Activated CD8-positive, alpha-beta memory T cell treated with anti-CD3 and anti-CD28 coated beads for 4 hours (primary cell): ENCODE measurements at places on chromosomes 1 and 21.

DNA sequence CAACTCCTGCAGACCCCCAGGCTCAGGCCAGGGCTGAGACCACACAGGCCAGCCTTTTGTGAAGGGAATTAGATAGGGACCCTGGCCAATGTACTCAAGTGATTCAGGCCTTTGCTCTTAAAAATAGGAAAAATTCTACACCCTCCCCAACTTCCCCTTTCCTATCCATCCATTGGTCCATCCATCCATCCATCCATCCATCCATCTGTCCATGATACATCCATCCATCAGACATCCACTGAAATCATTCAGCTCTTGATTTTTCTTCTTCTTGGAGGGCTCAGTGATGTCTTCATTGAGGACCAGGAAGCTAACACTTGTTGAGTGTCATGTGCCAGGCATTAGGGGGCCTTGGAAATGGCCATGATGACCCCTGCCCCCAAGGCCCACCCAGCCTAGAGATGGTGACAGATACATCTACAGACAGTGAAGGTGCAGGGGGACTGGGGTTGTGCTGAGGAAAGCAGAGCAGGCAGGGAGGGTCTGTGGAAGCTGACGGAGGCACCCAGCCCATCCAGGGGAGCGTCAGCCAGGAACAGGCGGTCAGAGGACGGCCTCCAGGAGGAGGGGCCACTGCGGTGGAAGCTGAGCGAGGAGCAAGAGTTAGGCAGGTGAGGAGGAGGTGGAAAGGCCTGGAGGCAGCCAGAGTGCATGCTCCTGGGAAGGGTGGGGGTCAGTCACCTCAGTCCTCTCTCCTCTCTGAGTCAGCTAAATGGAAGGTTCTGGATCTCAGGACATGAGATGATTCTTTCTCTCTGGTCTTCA, 81.9 kb downstream of the EPHB2 start:
- DNase-seq = no peak

DNA sequence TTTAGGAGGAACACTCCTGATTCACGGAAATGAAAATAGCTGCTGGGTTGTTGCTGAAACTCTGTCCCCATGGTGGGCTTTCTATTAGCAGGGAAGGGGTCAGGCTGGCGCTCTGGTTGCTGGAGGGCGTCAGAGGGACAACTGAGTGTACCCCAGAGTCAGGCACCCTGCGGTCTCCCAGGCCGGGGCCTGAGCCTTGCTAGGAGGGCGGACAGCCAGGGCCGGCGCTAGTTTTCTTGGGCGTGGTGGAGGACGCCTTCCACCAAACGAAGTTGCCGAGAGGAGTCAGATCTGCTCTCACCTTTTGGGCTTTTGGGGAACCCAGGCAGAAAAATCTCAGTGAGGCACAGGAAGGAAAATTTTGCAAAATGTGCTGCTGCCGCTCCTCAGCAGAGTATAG, 54.8 kb downstream of the NGF start:
- no peak for DNase-seq

- no peak for DNase-seq
Observed at GRCh38 chr21:26769613-26770188, 75.5 kb downstream of the ADAMTS1 start.

- peak; percentile 13 for DNase-seq
Observed at GRCh38 chr1:198556971-198557370, 16.5 kb upstream of the ATP6V1G3 start.

GRCh38 chr1:52413410-52413989, 9.1 kb downstream of the PRPF38A start:
- no peak for DNase-seq

DNA sequence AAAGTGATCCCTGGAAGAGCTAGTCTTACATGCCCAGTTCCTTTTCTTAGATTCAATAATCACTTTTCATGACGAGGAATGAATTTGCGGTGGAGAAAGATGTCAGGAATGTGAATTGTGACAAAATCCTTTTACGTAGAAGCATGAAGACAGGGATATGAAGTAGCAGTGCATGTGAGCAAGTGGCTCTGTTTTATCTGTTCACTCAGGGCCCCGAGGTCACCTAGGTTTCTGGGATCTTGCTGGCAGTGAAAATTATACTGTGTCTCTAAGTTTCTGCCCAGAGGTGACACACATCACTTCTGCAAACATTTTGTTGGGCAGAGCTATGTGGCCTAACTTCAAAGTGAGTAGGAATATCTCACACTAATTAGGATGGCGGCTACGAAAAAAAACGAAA, 79.3 kb downstream of the USP25 start:
- DNase-seq = no peak
